ENCODE measurements at places on chromosomes 1 and 21. TPM values are rescaled to one million over a fixed set of nuclear protein-coding genes. Genes with fewer than 3 reads are reported as not detected.

Gene S100A8
- 12.4 TPM for polyA plus RNA-seq

- DNase-seq, result no peak
Observed at GRCh38 chr1:59707178-59707791, 107.5 kb upstream of the HOOK1 start.

GRCh38 chr1:174999936-175000696 is at the start of gene CACYBP:
CACYBP (plus strand) TSS chr1:174999947; CDS start chr1:175000181, 234 bp downstream.
- DNase-seq, result no peak

GRCh38 chr1:50038237-50038809 is 14.6 kb upstream of the AGBL4 start:
- no peak for DNase-seq

GRCh38 chr1:229759037-229759435 is 133.0 kb downstream of the URB2 start:
- DNase-seq, result no peak

GRCh38 chr21:42609811-42610210 is 43.6 kb upstream of the PDE9A start:
- DNase-seq, result peak; percentile 19

Gene CD1B
- polyA plus RNA-seq, result not detected

DNA sequence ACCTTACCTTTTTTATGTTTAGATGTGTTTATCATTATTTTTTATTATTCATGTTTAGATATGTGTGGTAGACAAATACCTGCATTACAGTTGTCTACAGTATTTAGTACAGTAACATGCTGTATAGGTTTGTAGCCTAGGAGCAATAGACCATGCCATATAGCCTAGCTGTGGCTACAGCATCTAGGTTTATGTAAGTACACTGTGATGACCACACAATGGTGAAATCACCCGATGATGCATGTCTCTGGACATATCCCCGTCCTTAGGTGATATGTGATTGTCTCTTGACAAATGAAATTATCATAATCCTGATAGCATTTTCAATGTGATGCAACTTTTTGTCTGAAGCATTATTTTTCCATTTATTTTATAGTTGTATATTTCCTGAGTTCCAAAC is 121.2 kb downstream of the DISP1 start:
- DNase-seq, result no peak

Gene SLC1A7
- polyA plus RNA-seq, result not detected

DNA sequence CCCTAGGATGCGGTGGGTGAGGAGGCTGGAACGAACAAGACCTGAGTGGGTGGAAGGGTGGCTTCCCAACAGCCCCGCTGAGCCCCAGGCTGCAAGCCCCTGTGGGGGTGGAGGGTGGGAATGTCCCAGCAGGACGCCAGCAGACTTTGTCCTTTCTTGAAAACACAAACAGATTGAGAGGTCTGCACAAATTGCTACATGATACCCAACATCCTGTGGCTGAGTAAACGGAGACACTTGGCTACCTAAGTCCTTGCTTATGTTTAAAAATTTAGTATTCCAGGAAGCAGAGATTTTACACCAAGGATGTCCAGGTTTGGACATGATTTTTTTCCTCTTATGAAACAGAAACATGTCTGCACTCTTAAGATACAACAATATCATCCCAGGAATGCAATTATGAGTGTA is 11.8 kb upstream of the F3 start:
- DNase-seq, result no peak

Gene THRAP3
- 106 TPM for polyA plus RNA-seq

Measured in naive thymus-derived CD8-positive, alpha-beta T cell (primary cell).